ENCODE measurements at places on chromosomes 3 and 15.
A peak's percentile ranks its signal among the peaks of the same experiment; 100 is the strongest.

DNA sequence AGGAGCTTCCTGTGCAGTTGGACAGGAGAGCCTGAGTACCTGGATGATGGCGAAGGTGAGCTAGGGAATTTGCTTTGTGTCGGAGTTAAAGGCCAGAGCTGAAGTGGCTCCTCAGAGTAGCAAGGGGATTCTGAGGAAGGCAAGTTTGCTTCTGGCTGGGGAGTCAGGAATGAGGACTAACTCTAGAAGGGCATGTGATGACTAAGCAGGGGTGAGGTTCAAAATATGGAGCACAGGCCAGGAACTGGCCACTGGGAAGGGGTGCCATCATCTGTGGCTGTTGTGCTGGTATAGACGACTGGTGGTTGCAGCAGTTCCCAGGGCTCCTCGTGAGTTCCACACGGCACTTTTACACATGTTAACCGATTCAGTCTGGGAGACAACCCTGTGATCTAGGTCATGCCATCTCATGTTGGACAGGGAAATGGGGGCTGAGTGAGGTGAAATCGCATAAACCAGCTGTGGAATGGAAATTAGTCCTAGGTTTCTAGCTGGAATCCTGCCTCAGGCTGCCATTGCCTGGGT, 100.8 kb downstream of the EEFSEC start:
- DNase-seq, result no peak

GRCh38 chr15:48541341-48542278, 103.9 kb downstream of the FBN1 start:
- DNase-seq, result no peak

DNA sequence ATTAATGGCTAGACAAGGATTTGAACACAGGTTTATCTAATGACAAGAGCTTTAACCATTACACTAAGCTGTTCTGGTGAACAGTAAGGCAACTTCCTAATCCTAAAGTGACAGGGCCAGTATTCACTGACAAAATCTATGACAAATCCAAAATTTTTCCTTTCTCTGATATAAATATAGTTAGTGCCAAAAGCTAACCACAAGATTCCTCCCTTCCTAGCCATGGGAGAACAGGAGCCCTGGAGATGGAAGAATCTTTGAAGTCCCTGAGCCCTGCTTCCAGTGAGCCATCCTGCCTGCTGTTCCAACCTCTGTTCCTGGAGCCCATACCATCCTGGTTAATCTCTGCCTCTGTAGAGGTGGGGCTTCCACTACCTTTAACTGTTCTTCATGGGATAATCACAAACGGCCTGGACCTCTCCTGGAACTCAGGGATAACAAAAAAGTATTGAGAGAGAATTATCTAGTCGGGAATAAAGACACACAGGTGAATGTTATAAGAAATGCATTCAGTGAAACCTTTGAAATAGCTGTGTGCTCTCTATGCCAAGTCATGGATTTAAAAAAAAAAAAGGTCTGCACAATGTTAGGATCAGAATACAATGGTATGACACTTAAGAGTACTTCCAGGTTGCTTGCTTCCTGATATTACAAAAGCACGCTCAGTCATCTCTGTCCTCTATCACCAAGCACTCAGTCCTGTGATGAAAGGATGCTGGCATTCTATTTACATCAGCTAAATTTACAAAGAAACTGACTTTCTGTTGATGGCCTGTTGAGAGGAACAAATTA, 235.8 kb downstream of the SUCLG2 start:
- no peak for DNase-seq

GRCh38 chr3:25849091-25849490, 59.2 kb downstream of the OXSM start:
- no peak for DNase-seq

GRCh38 chr15:46652266-46652665, 1017.4 kb downstream of the SQOR start:
- DNase-seq, result no peak

GRCh38 chr3:184592371-184593219, 31.0 kb downstream of the EPHB3 start:
- DNase-seq, result no peak

- DNase-seq, result no peak
Measured at GRCh38 chr3:155912579-155913190, 42.2 kb downstream of the GMPS start.

GRCh38 chr3:187567661-187568121, 102.5 kb downstream of the SST start:
- no peak for DNase-seq

GRCh38 chr3:188415196-188415595, 261.2 kb downstream of the LPP start:
- DNase-seq, result no peak

GRCh38 chr3:8891774-8892173, 71.5 kb downstream of the RAD18 start:
- no peak for DNase-seq

DNA sequence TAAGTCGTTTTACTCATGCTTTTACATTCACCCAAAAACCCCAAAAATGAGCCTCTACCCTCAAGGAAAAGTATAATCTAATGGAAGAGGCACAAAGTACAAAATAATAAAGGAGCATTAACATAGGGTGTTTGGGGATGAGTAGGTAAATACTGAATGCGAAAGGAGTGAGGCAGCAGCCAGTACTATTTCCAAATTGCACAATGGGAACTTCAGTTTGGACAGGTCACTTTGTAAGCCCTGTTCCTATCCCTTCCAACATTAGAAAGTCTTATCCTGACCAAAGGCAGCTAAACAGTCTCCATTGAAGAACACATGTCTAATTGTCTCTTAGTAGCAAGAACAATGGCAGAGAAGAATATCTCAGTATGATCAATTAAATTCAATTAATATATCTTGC, 728.3 kb downstream of the GBE1 start:
- DNase-seq, result no peak

DNA sequence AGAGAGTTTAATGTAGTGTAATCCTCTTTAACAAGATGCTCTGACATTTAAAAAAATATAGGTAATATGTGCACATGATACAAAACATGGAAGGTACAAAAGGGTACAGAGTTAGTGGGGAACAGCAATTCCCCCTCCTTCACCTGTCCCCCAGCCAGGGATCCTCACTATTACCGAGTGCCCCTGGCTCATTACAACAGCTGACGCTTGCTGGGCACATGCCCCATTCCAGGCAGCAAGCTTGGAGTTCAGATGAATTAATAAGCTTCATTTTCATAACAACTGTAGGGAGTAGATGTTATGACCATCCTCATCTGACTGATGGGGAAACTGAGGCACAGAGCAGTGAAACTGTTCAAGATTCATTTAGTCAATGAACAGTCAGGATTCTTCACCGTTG, 41.2 kb downstream of the PCSK6 start:
- DNase-seq, result no peak

DNA sequence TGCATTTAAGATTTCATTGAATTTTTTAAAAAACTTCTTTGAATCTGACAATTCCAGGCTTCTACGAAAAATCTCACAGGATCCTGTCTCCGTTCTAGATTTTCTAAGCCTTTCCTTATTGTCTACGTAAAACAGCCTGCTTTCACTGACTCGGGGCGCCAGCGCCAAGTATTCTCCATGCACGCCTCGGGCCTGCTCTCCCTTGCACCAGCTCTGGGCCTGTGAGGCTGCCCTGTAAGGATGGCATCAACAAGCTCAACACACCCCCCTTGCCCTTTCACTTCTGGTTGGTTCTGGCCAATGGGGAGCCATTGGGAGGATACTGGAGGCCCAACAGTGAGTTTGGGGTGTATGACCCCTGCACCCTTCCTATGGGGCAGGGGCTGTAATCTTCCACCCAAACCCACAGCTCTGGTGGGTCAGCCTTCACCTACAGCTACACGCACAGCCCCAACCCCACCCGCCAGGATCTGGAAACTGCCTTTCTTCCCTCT, 47.8 kb downstream of the SLC41A3 start:
- no peak for DNase-seq

DNA sequence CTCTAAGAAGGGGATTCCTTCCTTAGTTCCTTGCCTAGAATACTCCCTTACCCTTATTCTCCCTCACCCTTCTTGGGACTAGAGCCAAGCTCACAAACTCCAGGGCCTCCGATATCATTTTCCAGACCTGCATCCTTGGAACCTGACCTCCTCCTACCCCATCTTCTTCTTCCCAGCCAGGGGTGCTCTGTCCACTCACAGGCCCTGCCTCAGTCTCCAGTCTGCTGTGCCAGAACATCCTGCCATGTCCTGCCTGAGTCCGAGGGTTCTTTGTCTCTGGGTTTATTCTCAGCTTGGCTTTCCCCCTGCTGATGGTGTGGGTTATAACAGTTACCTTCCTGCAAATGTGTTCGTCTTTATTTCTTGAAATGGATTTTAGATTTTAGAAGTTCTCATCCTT, 59.9 kb upstream of the MCF2L2 start:
- DNase-seq, result no peak

- no peak for DNase-seq
Measured at GRCh38 chr3:183536238-183536880, 19.1 kb downstream of the KLHL6 start.

- DNase-seq, result peak; percentile 73
Measured at GRCh38 chr15:40941528-40942336, 11.5 kb upstream of the CHAC1 start.

GRCh38 chr3:19151171-19151570, 2.9 kb downstream of the KCNH8 start:
- DNase-seq, result no peak

- peak; percentile 73 for DNase-seq
Measured at GRCh38 chr3:39346785-39347585, 17.5 kb downstream of the CCR8 start.

GRCh38 chr15:92521624-92522008, 127.9 kb downstream of the ST8SIA2 start:
- peak; percentile 53 for DNase-seq

- peak; percentile 54 for DNase-seq
Measured at GRCh38 chr3:32569540-32570420, 878 bp downstream of the DYNC1LI1 start.

DNA sequence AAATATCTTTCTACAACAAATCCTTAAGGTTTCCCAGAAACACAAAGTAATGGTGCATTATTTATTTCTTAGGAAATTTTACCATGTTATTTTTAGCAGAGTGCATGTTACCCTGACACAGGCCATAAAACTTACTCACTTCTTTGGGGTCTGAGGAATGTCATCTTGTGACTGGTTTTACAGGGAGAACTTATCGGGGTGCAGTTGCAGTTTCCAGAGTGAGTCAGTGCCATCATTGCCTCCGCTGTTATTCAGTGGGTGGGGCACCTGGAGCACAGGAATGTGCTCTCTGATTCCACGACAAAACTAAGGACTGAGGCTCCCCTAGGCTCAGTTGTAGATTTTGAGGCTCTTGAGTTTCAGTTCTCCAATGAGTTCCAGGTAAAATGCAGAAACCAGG, 11.1 kb upstream of the GREM1 start:
- DNase-seq, result no peak

- DNase-seq, result no peak
Measured at GRCh38 chr15:23548071-23548470, 17.4 kb upstream of the MKRN3 start.

DNA sequence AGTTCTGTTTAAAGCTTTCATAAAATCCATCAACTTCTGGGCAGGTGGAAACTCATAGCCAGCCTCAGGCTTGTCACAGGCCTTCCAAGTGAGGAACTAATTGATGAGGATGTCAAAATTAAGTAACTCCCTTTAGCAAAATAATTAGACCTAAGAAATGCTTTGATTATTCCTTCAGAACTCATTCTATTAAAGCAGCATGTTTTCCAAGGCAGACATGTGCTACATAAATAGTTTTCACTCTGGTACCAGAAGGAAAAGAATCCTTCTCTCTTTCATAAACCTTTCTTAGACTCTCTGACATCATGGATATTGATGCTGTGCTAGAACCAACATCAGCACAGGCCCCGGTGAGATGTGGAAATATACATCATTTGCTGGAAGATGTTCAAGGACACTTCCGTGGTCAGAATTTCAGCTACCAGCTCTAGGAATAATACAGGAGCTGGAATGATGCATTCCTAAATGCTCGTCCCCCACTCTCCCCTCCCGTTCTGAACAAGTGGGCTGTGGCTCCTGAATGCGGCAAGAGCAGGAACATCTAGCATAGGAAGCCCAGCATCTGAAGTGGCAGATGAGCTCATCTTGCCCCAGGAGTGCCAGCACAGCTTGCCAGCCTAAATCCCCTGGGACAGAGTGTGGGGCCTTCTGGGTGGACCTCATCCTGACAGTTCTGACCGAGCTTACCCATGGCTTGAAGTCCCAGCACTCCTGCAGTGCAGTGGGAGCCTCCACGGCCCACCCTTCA, 82.4 kb downstream of the WWTR1 start:
- DNase-seq, result no peak

GRCh38 chr3:12224181-12225147, 64.4 kb upstream of the PPARG start:
- no peak for DNase-seq

GRCh38 chr3:95341314-95341713, 1278.5 kb downstream of the NSUN3 start:
- no peak for DNase-seq

- DNase-seq, result no peak
Measured at GRCh38 chr3:147701195-147701594, 292.0 kb downstream of the ZIC1 start.

GRCh38 chr3:154540950-154541604, 111.1 kb upstream of the GPR149 start:
- no peak for DNase-seq

GRCh38 chr3:48215019-48215418, 8.3 kb upstream of the CAMP start:
- no peak for DNase-seq

- no peak for DNase-seq
Measured at GRCh38 chr15:89747708-89748682, 3.1 kb downstream of the MESP1 start.

- no peak for DNase-seq
Measured at GRCh38 chr3:151501171-151501922, 40.5 kb upstream of the IGSF10 start.

DNA sequence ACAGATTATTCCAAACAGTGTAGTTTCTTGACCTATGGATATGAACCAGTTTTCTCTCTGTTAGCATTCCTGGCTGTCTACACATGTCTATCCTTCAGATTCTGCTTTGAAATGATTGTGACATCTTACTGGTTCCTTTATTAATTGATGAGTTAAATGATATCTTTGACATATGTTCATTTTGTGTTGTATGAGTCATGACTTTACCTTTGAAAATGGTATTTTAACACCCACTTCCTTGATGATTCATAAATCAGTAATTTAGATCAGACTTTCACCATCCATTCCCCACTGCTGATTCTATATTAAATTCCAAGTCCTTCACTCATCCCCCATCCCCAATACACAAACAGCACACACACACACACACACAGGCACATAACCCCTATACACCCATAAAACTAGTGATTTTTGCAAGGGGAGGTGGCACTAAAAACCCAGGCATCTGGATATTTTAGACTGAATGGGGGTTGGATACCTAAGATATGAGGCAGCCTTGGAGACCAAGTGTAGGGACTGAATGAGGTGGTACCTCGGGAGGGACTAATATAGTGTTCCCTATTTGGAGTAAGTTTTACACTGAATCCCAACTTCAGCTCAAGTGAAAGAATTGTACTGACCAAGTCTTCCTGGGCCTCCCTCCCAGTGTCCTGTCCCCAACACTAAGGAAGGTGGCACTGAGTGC, 9.7 kb downstream of the CCK start:
- DNase-seq, result peak; percentile 18

- no peak for DNase-seq
Measured at GRCh38 chr3:171327441-171328174, 132.6 kb downstream of the TNIK start.
